ENCODE measurements at places on chromosomes 5 and 9.

GRCh38 chr9:72614067-72614466, 92.7 kb downstream of the TMC1 start:
- DNase-seq, result no peak

DNA sequence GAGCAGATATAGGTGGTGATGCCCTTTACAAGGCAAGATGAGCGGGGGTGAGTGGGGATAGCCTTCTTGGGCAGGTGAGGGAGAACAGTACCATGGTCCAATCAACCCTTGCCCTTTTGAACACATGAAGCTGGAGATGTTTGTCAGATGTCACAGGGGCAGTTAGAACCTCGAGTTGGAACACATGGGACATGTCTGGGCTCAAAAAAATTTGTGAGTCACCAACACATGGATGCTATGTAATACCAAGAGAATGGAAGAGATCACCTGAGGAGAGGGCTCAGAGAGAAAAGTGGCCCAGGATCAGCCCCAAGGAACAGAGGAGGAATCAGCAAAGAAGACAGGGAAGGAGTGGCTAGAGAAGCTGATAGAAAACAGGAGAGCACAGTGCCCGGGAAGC, 4.7 kb downstream of the PHYKPL start:
- DNase-seq, result no peak

GRCh38 chr5:9283021-9283420, 262.9 kb downstream of the SEMA5A start:
- no peak for DNase-seq

DNA sequence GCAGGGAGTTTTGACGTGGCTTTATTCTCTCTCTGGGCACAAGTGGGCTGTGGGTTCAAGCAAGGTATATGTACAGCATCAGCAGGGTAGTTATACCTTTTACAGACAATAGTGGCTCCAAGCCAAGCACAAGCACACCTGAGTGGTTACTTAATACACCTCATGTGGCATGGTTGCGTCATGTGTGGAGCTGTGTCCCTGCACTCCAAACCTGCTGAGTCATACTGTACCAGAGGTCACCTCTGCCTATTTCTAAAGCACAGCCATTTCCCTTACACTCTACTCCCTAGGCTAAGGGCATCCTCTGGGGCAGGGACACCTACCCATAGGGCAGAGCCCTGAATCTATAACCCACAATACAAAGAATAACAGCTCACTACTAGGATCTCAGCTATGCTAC, 147.3 kb downstream of the OSTF1 start:
- no peak for DNase-seq

- DNase-seq, result no peak
These were observed 1.3 kb downstream of the GNG10 start for GRCh38 chr9:111662576-111663300.

- DNase-seq, result peak; percentile 20
These were observed 588.7 kb upstream of the CDH6 start for GRCh38 chr5:30604648-30605262.

All from D341Med (cell line).